ENCODE measurements at places on chromosomes 2 and 18.

GRCh38 chr18:75654851-75655751, 227.6 kb upstream of the SMIM21 start:
- no peak for DNase-seq

DNA sequence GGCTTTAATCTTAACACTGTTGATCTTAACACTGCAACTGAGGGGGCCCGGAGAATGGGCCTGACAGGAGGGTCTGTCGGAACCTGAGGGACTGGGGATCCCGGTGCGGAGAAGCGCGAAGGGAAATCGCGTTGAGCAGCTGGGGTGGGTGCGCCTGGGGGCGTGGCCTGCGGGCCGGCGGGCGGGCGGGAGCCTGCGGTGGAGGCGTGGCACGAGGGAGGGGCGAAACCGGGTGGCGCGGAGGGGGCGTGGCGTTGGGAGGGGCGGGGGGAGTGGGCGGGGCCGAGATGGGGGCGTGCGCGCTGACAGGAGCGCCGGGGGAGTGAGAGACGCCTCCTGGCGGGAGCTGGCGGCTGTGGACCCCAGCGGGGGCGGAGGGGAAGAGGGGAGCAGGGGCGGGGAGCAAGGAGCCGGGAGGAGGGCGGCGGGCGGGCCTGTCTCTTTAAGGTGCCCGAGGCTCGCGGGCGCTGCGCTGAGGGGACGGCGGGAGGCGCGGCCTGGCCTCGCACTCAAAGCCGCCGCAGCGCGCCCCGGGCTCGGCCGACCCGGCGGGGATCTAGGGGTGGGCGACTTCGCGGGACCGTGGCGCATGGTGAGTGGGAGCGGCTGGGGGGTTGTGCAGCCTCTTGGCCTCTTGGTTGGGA, at the start of gene TWSG1:
TSS of gene TWSG1 (plus strand) at position 445 of the 644 bp plus-strand sequence. CDS start 2,457 bp downstream, outside the sequence.
- peak; percentile 96 for DNase-seq

- no peak for DNase-seq
Measured at GRCh38 chr2:174145827-174146226, 102.5 kb downstream of the OLA1 start.

DNA sequence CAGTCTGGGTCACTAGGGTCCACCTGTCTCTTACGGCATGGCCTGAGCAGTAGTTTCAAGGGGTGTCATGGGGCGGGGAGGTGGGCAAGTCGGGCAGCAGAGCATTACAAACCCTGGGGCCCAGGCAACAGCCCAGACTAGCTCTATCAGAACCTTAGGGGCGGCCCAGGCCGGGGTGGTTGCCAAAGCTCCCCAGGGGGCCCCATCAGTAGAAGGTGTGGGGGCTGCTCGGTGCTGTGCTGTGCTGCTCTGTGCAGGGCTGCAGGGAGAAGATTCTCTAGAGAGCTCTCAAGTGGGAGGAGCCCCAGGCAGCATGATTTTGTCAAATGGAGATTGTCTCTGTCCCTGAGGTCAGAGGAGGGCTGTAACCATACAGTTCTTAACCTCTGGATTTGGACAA, 36.4 kb upstream of the SLC14A1 start:
- DNase-seq = peak; percentile 22

- DNase-seq = no peak
Measured at GRCh38 chr2:88606371-88607030, 20.8 kb downstream of the EIF2AK3 start.

DNA sequence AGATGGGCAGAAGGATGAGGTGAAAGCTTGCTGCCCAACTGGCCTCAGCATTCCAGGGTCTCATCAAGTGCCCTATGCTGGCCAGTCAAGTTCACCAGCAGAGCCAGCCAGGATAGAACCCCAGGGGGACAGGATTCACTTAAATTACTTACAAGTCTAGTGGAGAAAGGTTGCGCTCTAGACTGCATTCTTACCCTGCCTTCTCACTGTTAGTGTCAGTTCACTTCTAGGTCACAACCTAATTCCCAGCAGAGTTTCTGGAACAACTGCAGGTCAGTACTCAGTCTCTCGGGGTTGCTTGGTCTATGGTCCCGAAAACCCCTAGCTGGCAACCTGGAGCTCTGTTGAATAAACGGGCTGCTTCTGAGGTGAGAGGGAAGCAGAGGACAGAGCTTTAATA, 32.9 kb upstream of the GALNT14 start:
- no peak for DNase-seq

DNA sequence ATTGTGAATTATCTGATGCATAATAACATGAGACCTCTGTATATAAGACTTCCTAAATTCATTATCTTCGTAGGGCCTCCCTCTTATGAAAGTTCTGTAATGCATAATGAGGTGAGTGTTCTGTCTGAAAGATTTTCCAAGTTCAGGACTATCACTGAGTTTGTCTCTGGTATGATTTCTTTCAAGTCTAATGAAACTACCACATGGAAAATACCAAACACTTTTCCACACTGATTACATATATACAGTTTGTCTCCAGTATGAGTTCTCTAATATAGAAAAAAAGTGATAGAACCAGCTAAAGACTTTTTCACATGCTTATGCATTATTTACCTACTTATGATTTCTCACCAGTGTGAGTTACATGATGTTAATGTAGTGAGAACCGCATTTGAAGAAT, 34.7 kb downstream of the CTNNA2 start:
- DNase-seq = no peak

DNA sequence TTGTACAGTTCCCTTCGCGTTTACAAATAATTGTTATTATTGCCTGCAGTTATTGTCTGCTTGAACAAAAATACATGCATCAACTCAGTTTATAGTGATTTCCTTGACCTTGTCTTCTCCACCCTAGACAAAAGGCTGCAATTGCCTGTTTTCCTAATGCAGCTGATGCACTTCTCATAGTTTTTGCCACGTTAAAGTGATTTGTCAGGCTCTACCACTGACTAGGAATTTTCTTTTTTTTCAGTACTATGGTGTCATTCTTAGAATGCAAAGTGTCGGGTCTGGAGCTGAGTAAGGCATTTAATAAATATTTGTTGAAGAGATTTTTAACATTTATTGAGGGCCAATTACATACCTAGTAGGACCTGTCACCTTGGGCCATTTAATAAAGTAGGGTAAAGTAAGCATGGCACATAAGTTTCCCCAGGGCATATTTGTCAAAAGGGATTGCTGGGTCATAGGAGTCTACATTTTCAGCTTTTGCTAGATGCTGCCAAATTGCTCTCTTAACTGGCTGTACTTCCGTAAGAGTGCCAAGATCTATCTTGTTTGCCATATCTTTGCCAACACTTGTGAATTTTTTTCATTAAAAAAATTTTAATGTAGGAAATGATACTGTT, 24.1 kb downstream of the ACSL3 start:
- no peak for DNase-seq

DNA sequence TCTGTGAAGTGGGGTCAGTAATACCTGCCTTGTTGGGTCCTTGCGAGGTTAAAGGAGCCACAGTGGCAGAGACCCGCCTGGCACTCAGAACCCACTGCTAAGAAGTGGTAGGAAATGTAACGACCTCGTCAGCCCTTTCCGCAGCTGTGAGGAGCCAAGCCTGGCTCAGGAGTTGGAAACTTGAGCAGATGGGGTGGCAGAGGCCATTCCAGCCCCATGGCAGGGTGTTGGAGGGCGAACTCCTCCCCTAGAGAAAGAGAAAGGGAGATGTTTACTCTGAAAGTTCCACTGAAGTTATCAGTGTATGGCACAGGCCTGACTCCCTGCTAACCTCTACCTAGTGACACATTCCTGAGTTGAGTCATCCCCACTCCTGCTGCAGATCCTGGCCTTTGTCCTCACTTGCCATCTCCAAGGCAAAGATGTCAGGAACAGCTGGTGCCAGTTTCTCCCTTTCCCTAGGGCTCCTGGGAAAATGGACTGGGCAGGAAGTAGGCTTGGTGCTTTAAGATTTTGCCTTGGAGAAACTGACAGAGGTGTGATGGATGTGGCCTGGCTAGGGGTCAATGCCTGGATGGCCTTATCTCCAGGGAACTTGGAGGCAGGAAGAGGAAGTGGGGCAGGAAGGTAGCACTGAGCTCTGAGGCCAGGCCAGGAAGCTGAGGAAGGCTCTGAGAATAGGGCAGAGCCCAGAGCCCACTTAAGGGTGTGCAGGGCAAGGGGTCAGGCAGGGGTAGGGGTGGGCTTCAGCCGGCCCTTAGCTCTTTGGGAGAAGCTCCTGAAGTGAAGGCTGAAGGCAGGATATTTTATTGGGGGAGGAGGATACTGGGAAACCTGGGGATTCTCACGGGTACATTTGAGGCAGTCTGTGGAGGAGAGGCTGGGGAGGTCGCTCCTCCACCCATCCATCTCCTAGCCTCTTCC, 888 bp downstream of the VAMP5 start:
- no peak for DNase-seq

DNA sequence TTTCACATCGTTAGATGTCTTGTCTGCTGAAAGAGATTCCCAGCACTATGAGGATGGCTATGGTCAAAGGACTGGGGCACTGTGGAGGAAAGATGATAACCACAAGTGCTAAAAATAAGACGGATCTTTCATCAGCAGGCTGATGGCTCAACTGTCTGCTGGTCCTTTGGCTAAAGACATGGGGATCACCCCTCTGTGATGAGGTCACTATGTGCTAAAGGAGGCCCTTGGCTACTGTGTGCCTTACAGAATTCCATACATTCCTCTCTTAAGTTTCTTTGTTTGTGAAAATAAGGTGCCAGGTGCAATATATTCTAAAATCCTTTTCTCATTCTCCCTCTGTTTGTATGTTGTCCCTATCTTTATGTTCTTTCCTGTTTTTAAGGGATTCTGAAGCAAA, 39.7 kb upstream of the LYPD6 start:
- DNase-seq = no peak

DNA sequence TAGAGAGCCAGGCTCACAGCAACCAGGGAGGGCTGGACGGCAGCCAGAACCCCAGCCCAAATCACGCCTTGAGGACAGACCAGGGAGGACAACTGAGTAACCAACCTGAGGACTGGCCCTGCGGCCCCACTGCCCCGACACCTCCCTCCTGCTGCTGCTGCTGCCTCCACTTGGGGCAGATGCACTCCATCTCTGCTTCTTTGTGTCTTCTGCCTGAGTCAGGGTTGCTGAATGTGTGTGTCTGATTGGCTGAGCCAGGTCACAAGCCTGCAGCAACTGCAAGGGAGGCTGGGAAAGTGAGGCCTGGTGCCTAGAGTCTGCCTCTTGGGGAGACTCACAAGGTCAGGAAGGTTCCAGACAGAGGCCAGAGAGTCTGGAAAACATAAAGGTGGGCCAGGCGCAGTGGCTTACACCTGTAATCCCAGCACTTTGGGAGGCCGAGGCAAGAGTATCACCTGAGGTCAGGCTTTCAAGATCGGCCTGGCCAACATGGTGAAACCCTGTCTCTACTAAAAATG, 83.4 kb downstream of the ZFP36L2 start:
- peak; percentile 53 for DNase-seq

GRCh38 chr2:47799031-47799609, 16.2 kb downstream of the MSH6 start:
- no peak for DNase-seq

DNA sequence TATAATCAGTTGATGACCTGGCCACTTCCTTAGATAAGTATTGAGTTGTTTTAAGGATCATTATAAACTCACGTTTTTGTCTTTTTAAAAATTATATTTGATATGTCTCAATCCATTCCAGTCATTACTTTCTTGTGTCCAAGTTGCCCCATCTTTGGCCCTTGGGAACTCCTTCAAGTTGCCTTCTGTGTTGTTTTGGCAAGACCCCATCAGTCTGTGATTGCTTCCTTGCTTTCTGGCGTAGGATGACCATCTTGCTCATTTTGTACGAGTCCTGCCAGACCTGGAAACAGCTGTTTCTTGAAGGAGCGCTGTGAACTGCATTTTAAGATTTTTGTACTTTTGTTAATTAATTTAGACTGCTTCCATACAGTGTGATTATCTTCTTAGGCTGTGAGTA, 68.9 kb upstream of the ITM2C start:
- DNase-seq = no peak
